Chondrocyte (in vitro differentiated cells): ENCODE measurements at places on chromosomes 16 and 17.
A peak's percentile ranks its signal among the peaks of the same experiment; 100 is the strongest.

DNA sequence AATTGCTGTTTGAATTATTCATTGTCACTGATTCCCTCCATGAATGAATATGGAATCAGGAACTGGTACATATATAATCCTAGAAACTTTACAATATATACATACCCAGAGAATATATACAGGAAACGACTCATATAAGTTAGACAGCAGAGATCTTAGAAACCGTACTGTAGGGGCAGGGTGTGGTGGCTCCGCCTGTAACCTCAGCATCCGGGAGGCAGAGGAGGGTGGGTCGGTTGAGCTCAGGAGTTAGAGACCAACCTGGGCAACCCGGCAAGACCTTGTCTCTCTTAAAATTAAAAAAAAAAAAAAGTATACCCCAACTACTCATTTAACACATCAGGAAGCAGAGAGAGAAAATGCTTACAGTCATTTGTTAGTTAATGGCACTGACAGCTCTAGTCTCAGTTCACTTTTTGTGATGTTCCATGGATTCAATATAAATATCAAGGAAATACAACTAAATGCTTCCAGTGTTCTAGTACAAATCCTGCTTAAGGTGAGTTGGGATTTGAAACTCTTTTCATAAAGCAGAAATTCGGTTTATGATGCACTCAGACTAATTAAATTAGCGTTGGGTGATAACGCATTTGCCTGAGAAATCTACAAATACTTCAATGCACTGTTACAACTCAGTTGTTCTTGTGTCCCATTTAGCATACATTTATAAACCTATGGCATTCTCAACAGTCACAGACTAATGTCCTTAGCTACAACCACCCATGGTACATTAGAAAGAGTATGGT is 5.6 kb downstream of the GLG1 start:
- no peak for DNase-seq

DNA sequence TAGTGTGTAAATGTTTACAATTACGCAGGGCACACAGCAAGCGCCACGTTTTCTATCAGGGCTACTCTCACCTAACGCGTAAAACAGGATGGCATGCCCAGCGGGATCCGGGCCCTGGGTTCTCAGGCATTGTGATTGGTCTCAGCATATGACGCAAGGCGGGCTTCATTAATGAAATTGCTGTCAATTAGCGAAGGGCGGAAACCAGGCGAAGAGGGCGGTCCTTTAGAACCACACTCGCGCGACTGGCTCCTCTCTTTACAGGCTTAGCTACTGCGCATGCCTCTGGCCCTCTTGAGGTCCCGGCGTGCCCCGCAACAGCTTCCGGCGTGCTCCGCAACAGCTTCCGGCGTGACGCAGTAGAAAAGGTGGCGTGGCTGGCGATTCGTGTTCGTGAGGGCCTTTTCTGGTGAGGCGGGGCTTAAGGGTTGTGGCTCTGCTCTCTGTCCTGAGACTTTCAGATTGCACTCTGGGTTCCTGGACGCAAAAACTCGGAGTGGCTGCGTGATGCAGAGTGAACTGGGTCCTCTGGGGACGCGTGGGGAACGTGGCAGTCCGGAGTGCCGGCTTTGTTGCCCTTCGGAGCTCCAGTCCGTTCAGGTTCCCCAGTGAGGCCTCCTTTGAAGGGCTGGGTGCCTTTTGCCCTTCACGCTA is 9.2 kb downstream of the OR2C1 start:
- DNase-seq = no peak

- DNase-seq = no peak
Observed at GRCh38 chr17:38707678-38708351, 2.7 kb downstream of the MLLT6 start.

GRCh38 chr17:62653002-62653825 is 25.7 kb downstream of the MRC2 start:
- peak; percentile 91 for DNase-seq

DNA sequence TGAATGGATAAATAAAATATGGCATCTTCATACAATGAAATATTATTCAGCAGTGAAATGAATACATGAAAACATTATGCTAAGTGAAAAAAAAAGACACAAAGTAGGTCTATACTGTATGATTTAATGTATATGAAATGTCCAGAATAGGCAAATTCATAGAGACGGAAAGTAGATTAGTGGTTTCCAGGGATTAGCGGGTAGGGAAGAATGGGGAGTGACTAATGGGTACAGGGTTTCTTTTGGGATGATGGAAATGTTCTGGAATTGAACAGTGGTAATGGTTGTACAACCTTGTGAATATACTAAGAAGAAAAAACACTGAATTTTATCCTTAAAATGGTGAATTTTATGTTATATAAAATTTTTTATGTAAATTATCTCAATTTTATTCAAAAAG is 8.5 kb upstream of the MYCBPAP start:
- no peak for DNase-seq

GRCh38 chr17:34173241-34173640 is 81.8 kb upstream of the CCL2 start:
- DNase-seq = no peak

DNA sequence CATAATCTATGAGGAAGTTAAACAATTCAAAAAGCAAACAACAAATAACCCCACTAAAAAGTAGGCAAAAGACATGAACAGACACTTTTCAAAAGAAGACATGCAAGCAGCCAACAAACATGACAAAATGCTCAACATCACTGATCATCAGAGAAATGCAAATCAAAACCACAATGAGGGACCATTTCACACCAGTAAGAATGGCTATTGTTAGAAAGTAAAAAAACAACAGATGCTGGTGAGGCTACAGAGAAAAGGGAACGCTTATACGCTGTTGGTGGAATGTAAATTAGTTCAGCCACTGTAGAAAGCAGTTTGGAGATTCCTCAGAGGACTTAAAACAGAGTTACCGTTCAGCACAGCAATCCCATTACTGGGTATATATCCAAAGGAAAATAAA is 24.4 kb downstream of the TNFRSF13B start:
- DNase-seq = no peak

GRCh38 chr16:50523710-50524109 is 24.5 kb upstream of the NKD1 start:
- no peak for DNase-seq

GRCh38 chr16:87309620-87310525 is 7.3 kb downstream of the C16orf95 start:
- DNase-seq = no peak

DNA sequence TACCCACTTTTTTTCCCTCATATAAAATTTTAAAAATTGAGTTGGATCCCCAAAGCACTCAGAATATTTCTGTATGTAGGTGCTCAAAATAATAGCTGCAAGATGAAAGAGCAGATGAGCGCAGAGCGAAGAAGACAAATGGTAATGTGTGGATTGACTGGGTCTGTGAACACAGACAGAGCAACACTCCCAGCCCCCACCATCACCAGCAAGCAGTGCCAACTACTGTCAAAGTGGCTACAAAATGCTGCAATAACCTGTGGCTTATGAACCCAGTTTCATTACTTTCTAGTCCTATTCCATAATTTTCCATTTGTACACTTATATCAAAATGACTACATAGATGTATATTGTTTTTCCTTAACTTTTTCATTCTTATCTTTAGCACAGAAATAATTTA is 137.2 kb downstream of the MYO1D start:
- no peak for DNase-seq

GRCh38 chr16:69393898-69394849 is 8.4 kb upstream of the TERF2 start:
- no peak for DNase-seq

GRCh38 chr17:57405491-57406072 is 149.3 kb downstream of the MSI2 start:
- no peak for DNase-seq

GRCh38 chr17:64032081-64032480 is 11.6 kb upstream of the ICAM2 start:
- DNase-seq = no peak

- no peak for DNase-seq
Observed at GRCh38 chr17:67467500-67468455, 90.7 kb downstream of the PITPNC1 start.

- no peak for DNase-seq
Observed at GRCh38 chr17:68812876-68813584, 142.2 kb downstream of the ABCA8 start.

- no peak for DNase-seq
Observed at GRCh38 chr17:17153709-17154108, 52.4 kb downstream of the PLD6 start.

DNA sequence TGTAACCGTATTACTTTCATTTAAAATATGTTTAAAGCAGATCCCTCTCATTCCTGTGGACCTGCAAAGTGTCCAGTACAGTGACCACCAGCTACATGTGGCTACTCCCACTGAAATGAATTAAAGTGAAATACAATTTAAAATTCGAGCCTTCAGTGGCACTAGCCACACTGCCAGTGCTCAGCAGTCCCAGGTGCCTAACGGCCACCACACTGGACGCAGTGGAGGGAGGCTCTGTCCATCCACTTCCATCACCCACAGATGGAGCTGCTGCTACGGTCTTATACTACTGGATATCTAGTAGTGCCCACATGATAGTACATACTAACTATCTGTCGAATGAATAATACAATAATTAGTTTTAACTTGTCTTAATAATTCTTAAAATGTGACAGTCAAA is 2.3 kb upstream of the CBX2 start:
- peak; percentile 33 for DNase-seq

- no peak for DNase-seq
Observed at GRCh38 chr16:47590472-47590871, 129.3 kb downstream of the PHKB start.

GRCh38 chr17:69069226-69069750 is 8.6 kb upstream of the ABCA9 start:
- no peak for DNase-seq

- peak; percentile 15 for DNase-seq
Observed at GRCh38 chr17:32311028-32311536, 30.9 kb downstream of the C17orf75 start.

DNA sequence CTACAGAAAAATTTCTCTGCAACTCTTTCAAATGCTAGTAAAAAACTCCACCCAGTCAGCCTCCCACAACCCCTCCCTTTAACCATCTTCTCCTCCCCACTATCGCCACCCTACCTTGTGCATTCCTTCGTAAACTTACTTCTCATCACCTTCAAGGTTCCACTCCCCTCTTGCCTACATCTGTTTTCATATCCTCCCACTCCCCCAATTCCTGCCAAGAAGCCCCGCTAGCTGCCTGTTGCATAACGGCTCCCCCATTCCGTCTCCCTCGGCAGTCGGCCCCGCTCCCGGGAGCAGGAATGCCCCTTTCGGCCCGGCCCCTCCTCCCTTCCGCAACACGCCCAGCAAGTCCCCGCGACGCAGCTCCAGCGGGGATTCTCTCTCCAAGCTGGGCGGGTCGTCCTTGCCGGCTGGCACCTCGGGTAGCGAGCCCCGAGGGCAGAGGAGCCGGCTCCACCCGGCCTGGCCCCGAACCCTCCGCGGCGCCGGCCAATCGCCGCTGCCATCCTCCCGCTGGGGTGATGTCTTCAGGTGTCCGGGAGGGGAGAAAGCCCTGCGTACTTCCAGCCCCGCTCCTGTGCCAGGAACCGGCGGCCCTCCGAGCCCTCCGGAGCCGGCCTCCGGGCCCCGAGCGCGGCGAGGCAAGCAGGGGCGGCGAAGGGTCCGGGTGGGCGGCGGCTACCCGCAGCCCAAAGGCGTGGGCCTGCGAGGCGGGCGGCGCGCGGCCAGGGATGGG is 1.5 kb downstream of the PHLPP2 start:
- DNase-seq = peak; percentile 94

DNA sequence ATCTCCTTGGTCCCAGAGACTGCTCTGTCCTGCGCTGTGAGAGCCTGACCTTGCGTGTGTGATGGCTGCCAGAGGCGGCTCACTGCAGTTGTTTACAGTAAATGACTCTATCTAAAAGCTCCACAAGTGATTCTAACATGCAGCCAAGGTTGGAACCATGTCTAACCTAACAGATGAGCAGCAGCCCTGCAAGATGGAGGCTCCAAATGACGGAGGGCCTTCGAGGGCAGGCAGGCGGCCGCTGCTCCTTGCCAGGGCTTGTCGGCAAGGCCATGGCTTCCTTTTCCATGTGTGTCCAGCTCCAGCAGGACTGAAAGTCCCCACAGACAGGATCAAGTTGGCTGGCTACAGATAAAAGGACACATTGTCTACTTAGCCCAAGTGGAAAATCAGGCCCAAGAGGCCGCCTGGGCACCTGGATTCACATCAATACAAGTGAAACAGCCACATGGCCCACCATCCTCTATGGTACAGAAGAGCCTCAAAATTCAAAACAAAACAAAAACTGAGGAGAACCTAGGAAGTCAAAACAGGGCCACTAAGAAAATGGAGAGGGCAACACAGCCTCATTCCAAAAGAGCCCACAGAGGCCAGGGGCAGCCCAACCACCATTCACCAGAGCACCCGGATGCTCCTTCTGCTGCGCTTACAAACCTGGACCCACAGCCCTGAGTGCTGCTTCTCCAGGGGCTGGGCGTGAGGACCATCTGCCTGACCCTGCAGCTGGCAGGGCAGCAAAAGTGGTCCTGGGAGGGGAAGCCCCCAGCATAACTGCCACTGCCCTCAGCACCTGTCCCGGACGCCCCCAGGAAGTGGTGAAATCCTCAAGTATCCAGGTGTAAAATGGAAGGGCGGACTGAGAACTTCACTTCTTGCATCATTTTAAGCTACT is 65.0 kb downstream of the AMFR start:
- no peak for DNase-seq

DNA sequence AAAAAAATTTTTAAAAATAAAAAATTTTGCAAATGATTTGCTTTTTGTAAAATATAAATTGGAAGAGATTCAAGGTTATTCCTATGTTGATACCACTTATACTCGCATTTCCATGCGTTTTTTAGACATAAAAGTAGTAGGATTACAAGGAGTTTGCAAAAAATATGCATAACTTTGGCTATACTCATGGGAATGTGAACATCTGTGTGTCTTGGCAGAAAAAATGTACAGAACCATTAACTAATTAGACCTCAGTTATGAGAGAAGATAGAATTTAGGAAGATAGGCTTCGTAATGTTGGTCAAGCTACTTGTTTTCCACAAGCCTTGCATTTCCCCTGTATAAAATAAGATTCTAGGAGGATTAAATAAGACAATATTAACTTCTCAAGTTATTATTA is 61.1 kb upstream of the VPS4A start:
- DNase-seq = no peak

GRCh38 chr16:82185012-82185411 is 15.0 kb upstream of the MPHOSPH6 start:
- no peak for DNase-seq

GRCh38 chr17:40541873-40542557 is 23.3 kb downstream of the CCR7 start:
- DNase-seq = peak; percentile 55
